Stimulated activated CD8-positive, alpha-beta memory T cell treated with anti-CD3 and anti-CD28 coated beads, Interleukin-4, amount 100 ng/mL, for 48 hours (primary cell): ENCODE measurements at places on chromosomes 12 and 14.

DNA sequence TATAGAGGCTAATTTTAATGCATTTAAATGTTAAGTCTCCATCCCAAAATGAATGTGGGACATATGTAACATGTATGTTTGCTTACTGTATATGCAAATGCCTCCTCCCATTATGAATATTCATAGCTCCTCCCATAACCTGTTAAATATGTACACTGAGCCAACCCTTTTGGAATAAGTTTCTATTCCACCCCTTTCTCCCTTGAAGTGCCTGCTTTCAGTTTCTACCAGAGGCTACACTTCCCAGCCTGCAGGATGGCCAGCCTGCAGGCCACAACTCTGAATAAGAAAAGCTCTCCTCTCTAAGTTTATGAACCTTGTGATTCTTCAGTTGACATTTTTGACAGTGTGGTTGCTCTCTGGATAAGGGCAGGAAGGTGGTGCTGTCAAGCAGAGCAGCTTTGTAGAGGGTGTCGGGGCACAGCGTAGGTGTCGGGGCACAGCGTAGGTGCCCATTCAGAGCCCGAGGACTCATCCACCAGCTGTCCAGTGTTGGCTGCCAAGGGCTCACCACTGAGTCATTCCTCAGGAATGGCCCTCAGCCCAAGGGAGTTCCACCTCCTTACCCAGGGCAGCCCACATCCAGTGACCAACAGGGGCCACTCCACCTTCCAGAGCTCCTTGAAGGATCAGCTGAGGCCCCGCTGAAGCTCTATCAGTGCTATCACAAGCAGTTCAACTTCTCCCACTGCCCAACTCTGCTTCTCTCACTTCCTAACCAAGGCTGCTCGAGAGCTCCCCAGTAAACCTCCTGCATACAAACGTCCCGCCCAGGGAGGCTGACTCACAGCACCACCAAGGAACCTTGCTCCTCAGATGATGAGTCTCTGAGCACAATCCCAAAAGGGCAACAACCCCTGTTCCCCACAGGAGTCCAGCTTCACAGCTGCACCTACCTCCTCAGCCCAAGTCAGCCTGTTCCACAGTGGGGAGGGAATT is 31.4 kb downstream of the VWF start:
- no peak for DNase-seq

DNA sequence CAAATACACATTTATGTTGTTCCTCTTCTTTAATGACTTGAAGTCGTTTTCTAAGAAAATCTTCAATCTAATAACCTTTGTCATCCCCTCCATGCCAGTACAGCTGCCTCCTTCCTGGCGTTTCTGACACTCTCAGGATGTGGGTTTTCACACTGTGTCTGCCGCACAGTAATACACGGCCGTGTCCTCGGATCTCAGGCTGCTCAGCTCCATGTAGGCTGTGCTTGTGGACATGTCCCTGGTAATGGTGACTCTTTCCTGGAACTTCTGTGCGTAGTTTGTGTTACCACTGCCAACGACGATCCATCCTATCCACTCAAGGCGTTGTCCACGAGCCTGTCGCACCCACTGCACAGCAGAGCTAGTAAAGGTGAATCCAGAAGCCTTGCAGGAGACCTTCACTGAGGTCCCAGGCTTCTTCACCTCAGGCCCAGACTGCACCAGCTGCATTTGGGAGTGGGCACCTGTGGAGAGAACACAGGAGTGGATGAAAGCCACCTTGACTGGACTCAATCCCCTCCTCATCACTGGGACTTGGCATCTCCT is 1095.9 kb downstream of the TMEM121 start:
- DNase-seq, result peak; percentile 27

GRCh38 chr12:107379852-107380567 is 286.7 kb upstream of the CRY1 start:
- DNase-seq, result no peak

- DNase-seq, result peak; percentile 44
Observed at GRCh38 chr14:56119201-56119981, 1.2 kb downstream of the PELI2 start.

GRCh38 chr12:24759155-24759554 is 189.7 kb downstream of the BCAT1 start:
- no peak for DNase-seq

GRCh38 chr12:124420996-124421674 is 126.2 kb downstream of the RFLNA start:
- DNase-seq, result no peak

GRCh38 chr12:103924761-103925641 is 5.2 kb upstream of the HSP90B1 start:
- DNase-seq, result peak; percentile 67

- no peak for DNase-seq
Observed at GRCh38 chr12:73547421-73547820, 990.2 kb upstream of the ATXN7L3B start.
